ENCODE measurements at places on chromosomes 5 and 9.

GRCh38 chr5:61330341-61330844 lies 1.7 kb upstream of the ZSWIM6 start:
- DNase-seq: peak; percentile 12

GRCh38 chr5:163822548-163822947 lies 317.1 kb downstream of the MAT2B start:
- no peak for DNase-seq

- DNase-seq: no peak
Observed at GRCh38 chr9:124809741-124810500, 33.0 kb downstream of the OLFML2A start.

- no peak for DNase-seq
Observed at GRCh38 chr5:151663617-151664293, 23.0 kb downstream of the SPARC start.

DNA sequence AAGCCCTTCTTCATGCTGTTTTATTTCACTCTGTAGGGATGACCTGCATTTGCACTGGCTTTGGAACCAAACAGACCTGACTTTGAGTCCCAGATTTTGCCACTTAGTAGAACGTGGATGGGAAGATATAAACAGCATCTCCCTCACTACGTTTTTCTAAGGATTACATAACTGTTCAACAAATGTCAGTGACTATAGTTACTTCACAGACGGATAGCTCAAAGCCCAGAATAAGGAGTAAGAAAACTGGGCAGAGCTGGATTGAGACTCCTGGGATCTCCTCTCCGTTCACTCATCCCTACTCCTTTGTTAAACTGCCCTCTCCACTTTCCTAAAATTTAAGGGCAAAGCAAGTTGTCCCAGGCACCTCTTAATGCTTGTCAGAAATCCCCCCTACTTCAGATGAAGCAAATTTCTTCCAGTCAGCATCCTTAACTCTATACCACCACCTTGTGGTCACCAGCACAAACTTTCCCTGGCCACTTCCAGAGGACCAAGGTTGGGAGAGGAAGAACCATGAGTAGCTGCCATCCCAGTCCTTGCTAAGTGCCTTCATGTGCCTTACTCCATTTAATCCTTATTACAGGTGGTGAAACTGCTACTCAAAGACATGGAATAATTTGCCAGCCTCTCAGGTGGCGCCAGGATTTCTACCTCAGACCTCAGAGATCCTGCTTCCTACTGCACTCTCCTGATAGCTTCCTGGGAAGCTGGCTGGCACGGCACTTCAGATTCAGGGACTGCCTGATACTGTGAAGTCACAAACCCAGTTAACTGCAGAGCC lies 38.4 kb downstream of the EGR1 start:
- peak; percentile 53 for DNase-seq

- peak; percentile 25 for DNase-seq
Observed at GRCh38 chr9:136403538-136403914, 3.6 kb upstream of the SNAPC4 start.

DNA sequence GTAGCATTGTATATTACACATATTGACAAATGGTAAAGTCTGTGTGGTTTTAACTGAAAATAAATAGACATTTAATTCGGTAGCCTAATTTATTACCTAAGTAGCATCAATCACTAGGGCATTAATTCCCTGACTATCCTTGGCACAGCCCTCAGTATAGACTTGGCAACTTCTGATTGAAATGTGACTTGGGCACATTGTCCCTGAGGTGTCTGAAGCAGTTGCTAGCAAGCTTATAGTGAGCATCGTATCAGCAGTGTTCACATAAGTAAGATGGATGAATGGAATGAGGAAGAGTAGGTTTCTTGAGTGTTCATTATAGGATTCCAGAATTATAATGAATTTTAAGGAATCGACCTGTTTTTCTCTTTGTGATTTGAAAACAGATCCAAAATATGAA lies 16.1 kb downstream of the LURAP1L start:
- no peak for DNase-seq

- DNase-seq: no peak
Observed at GRCh38 chr9:106314476-106314875, 548.5 kb upstream of the ZNF462 start.

GRCh38 chr9:137534256-137535119 lies 15.7 kb downstream of the PNPLA7 start:
- peak; percentile 44 for DNase-seq

- no peak for DNase-seq
Observed at GRCh38 chr5:15834596-15835245, 334.7 kb downstream of the FBXL7 start.

All from Jurkat, Clone E6-1 (cell line).